ENCODE measurements at places on chromosomes 5 and 9. TPM values are rescaled to one million over a fixed set of nuclear protein-coding genes. Genes with fewer than 3 reads are reported as not detected.

The BSPRY gene
- 0.32 TPM for total RNA-seq

The FOXI1 gene
- not detected for total RNA-seq

The IL9 gene
- not detected for total RNA-seq

The DNLZ gene
- 45.4 TPM for total RNA-seq

The PTGES gene
- total RNA-seq, result 1.4 TPM

The KLF9 gene
- total RNA-seq, result 0.30 TPM
